CD4-positive, alpha-beta memory T cell (primary cell): ENCODE measurements at places on chromosomes 6 and 20. TPM values are rescaled to one million over a fixed set of nuclear protein-coding genes. Genes with fewer than 3 reads are reported as not detected.

- H3K4me3 ChIP-seq, result no peak overlapping the region
- H3K27me3 ChIP-seq, result no peaks in the 10 kb centered on the region
- H3K36me3 ChIP-seq, result no peaks in the 10 kb centered on the region
Observed at GRCh38 chr6:72386324-72386723, 235.5 kb upstream of the KCNQ5 start.

- H3K27ac ChIP-seq, result no peak overlapping the region
- DNase-seq, result no peak
- no peak overlapping the region for H3K4me3 ChIP-seq
- peaks cover 12% of the 10 kb centered on the region for H3K36me3 ChIP-seq
- H3K27me3 ChIP-seq, result no peaks in the 10 kb centered on the region
- H3K4me1 ChIP-seq, result peaks cover 8% of the 10 kb centered on the region
Observed at GRCh38 chr6:107699697-107700325, 124.3 kb downstream of the SCML4 start.

GRCh38 chr20:6157345-6157744 is 34.5 kb upstream of the FERMT1 start:
- H3K27me3 ChIP-seq, result no peaks in the 10 kb centered on the region
- H3K27ac ChIP-seq, result no peak overlapping the region
- H3K4me1 ChIP-seq, result no peaks in the 10 kb centered on the region
- no peak overlapping the region for H3K4me3 ChIP-seq
- DNase-seq, result no peak

DNA sequence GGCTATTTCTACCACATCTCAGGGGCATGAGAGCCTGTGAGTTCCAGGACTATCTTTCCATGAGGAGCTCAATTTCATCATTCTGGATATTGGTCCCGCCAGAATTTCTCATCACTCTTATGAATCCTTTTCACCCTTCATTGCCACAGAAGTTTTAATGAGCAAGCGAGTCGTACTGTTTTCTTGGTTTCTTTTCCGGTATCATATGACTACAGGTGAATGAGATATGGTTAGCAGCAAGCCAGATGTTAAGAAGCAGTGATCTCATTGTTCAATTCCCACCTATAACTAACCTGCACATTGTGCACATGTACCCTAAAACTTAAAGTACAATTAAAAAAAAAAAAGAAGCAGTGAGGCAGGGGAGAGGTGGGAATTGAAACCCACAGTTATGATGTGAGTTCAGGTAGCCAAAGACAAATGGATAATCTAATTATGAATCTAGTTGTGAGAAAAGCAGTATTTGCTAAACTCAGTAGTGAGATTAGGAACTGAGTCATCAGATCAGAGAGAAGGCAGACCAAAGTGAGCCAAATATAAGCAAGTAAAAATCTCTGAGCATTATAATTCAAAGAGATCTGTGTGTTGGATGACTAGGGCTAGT is 78.0 kb upstream of the ELOVL5 start:
- H3K27me3 ChIP-seq, result peaks cover 5% of the 10 kb centered on the region
- no peak overlapping the region for H3K4me3 ChIP-seq
- H3K4me1 ChIP-seq, result peaks cover 8% of the 10 kb centered on the region

DNA sequence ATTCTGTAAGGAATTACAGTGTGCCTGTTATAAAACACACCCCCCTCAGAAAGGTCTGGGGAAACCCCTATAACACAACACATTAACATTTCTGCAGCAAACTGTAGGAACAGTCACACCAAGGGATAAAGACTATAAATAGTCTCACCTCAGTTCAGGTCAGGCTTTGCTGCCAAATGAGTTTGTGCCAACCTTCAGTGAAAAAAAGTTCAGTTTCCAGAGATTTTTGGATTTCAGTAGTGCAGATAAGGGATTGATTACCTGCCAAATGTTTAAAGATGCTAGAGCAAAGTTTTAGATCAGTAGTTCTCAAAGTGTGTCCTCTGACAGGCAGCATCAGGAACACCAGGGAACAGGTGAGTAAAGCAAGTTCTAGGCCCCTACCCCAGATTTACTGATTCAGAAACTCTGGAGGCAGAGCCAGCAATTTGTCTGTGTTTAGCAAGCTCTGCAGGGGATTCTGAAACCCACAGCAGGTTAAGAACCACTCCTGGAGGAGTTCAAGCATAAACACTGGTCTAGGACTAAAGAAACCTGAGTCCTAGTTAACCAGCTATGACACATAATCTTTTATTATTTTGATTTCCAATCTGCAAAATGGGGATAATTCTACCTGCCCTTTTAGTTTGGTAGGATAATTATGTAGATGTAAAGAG is 111.0 kb downstream of the RCAN2 start:
- DNase-seq, result no peak
- no peaks in the 10 kb centered on the region for H3K27me3 ChIP-seq
- no peak overlapping the region for H3K4me3 ChIP-seq

DNA sequence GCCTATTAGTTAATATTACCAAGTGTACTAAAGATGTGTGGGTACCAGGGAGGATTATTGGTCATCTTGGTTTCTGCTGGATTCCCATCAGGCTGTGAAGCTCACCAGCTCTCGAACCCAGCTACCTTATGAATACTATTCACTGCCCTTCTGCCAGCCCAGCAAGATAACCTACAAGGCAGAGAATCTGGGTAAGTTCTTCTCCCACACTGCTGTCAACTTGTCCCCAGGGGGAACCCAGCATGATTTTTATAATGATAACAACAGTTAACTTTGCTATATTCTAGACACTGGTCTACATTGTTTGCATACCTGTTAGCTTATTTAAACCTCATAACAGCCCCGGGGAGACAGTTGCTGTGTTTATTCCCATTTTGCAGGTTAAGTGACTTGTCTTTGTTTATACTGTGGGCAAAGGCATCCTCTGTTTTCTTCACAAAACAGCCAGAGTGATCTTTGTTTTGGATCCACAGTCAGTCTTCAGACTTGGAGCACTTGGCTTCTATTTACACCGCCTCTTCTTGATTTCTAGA is 26.5 kb downstream of the TM9SF4 start:
- DNase-seq, result no peak
- H3K4me1 ChIP-seq, result no peaks in the 10 kb centered on the region
- no peak overlapping the region for H3K27ac ChIP-seq
- H3K4me3 ChIP-seq, result no peak overlapping the region

DNA sequence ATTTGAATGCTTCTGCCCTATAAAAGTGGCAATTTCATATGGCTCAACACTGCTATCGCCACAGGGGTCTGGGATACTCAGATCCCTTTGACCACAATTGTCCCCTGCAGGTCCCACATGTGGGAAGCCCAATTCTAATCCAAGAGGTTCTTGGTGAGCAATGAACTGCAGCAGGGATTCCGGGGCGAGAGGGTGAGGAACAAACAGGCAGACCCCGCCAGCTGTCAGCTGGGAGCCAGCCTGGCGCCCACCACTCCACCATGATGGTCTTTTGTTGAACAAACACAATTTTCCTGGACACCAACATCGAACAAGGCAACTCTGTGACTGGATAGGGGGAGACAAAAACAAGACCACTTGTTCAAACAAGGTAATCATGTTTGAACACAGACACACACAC is 80.5 kb downstream of the TMEM242 start:
- no peak for DNase-seq
- H3K4me3 ChIP-seq, result no peak overlapping the region
- H3K27ac ChIP-seq, result no peak overlapping the region
- H3K36me3 ChIP-seq, result no peaks in the 10 kb centered on the region

- peak; percentile 7 for DNase-seq
- H3K36me3 ChIP-seq, result peaks cover 22% of the 10 kb centered on the region
- peaks cover 28% of the 10 kb centered on the region for H3K4me1 ChIP-seq
- H3K27ac ChIP-seq, result peak overlapping the region; percentile 71
- no peaks in the 10 kb centered on the region for H3K27me3 ChIP-seq
Observed at GRCh38 chr6:4133941-4134838, 1.2 kb downstream of the ECI2 start.

DNA sequence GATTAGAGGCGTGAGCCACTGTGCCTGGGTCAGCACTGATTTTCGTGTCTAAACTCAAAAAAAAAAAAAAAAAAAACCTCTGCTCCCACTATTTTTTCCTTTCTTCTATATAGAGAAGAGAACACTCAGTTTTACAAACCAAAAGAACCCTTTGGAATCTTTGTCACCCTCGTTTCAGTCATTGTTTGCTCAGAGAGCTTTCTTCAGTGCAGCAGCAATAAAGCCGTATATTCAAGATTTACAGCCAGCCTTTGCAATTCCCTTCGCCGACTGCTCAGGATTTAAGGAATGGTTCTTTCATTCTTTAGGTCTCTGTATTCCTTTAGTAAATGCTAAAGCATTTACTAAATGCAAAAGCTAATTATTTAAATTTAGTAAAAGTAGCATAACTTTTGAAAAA is 20.1 kb downstream of the RIOK1 start:
- no peaks in the 10 kb centered on the region for H3K4me1 ChIP-seq
- no peaks in the 10 kb centered on the region for H3K27me3 ChIP-seq
- H3K36me3 ChIP-seq, result peaks cover 68% of the 10 kb centered on the region
- DNase-seq, result no peak

GRCh38 chr6:36334832-36335459 is 1.7 kb downstream of the BNIP5 start:
- no peaks in the 10 kb centered on the region for H3K36me3 ChIP-seq
- H3K4me3 ChIP-seq, result no peak overlapping the region
- no peak for DNase-seq

DNA sequence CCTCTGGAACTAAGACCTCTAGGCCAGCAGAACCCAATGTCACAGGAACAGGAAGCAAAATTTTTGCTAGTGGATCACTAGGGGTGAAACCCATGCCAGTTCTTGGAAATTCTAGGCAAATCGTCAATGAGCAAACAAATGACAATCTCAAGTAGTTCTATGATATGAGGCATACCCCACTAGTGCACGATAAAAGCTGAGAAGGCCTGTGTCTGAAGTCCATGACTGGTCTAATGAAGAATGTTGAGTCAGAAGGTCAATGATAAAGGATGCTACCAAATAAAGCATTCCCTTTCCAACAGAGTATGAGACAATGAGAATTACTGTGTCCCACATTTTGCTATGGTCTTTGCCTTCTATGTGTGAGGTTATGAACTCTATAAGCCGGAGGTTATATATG is 149.4 kb upstream of the NOX3 start:
- no peaks in the 10 kb centered on the region for H3K4me1 ChIP-seq
- no peaks in the 10 kb centered on the region for H3K27me3 ChIP-seq
- DNase-seq, result no peak
- no peak overlapping the region for H3K4me3 ChIP-seq
- no peaks in the 10 kb centered on the region for H3K36me3 ChIP-seq

DNA sequence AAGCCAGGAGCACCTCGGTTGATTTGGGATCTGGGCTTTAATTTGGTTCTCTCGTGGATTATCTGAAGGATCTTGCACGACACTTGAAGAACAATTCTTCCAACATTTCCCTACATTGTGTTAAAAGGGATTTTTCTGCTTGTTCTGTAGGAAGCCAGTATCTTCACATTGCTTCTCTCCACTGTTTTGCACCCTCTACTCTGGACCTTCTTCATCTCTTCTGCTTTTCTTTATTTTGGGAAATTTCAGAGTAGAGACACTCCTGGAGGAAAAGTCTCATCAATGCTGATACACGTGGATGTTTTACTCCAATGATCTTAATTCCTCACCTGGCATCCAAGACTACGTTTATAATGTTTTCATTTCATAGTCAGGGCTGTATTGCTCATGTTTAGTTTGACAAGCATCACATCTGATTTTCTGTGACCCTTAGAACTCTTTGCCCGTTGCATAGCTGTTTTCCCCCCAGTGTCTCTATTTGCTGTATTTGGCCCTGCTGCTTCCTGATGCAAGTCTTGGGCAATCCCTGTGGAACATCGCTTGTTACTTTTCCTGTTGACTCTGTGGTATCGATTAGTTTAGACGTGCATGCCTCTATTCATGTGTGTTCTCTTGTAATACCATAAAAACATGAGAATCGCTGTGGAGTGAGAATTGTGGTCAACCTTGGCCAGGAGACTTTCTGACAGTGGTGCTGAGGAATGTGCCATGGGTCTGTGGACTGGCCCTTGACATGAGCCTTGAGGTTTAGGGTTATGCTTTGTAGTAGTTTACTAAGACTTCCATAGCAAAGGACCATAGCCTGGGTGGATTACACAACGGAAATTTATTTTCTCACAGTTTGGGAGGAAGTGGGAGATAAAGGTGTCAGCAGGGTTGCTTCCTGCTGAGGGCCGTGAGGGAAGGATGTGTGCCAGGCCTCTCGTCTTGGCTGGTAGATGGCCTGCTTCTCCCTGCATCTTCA is 12.5 kb downstream of the PLCB1 start:
- no peak overlapping the region for H3K4me3 ChIP-seq
- H3K27ac ChIP-seq, result no peak overlapping the region
- H3K4me1 ChIP-seq, result peaks cover 11% of the 10 kb centered on the region
- no peak for DNase-seq
- no peaks in the 10 kb centered on the region for H3K36me3 ChIP-seq
- no peaks in the 10 kb centered on the region for H3K27me3 ChIP-seq

- H3K27ac ChIP-seq, result peak overlapping the region; percentile 68
- H3K36me3 ChIP-seq, result peaks cover 34% of the 10 kb centered on the region
- no peaks in the 10 kb centered on the region for H3K27me3 ChIP-seq
- H3K4me3 ChIP-seq, result peak overlapping the region; percentile 45
- H3K4me1 ChIP-seq, result peaks cover 97% of the 10 kb centered on the region
Observed at GRCh38 chr20:53580376-53581111, 13.1 kb downstream of the ZNF217 start.

DNA sequence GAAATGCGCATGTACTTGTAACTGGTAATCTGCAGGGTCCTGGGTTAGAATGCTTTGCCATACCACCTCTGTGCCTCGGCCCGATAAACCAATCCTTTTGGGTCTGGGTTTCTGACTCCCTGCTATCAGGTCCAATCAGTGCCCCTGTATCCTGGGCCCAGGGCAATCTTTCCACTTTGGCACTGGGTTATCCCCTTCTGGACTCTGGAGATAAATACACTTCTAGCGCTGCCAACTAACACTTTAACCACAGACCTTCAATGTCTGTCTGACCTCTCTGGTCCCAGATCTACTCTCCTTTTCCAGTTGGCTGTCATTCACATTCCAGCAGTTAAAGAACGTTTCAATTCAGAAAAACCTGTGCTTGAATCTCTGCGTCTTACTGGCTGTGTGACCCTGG is 55.3 kb downstream of the DNAAF9 start:
- H3K4me3 ChIP-seq, result no peak overlapping the region
- no peaks in the 10 kb centered on the region for H3K27me3 ChIP-seq
- H3K36me3 ChIP-seq, result no peaks in the 10 kb centered on the region
- H3K27ac ChIP-seq, result no peak overlapping the region

GRCh38 chr20:57388953-57389694 is 2.1 kb upstream of the RBM38 start:
- peak; percentile 73 for DNase-seq
- H3K36me3 ChIP-seq, result peaks cover 16% of the 10 kb centered on the region
- no peaks in the 10 kb centered on the region for H3K27me3 ChIP-seq
- H3K4me3 ChIP-seq, result peak overlapping the region; percentile 52

Gene ESR1
- 3.6 TPM for total RNA-seq

Gene EYA2
- total RNA-seq, result not detected

Gene RRAGD
- total RNA-seq, result 5.9 TPM

Gene PRDM13
- total RNA-seq, result not detected

Gene PACSIN1
- 2.3 TPM for total RNA-seq

Gene MAP1LC3A
- 2.8 TPM for total RNA-seq

Gene GPLD1
- total RNA-seq, result 1.4 TPM

Gene NMBR
- total RNA-seq, result not detected

Gene ULBP1
- not detected for total RNA-seq

Gene MYCT1
- total RNA-seq, result not detected

Gene ELOVL2
- not detected for total RNA-seq
